CD4-positive, alpha-beta memory T cell (primary cell): ENCODE measurements at places on chromosomes 1 and 21. TPM values are rescaled to one million over a fixed set of nuclear protein-coding genes. Genes with fewer than 3 reads are reported as not detected.

The IL20 gene
- not detected for total RNA-seq

The CDC42BPA gene
- total RNA-seq, result 0.72 TPM

The LIPI gene
- total RNA-seq, result not detected

DNA sequence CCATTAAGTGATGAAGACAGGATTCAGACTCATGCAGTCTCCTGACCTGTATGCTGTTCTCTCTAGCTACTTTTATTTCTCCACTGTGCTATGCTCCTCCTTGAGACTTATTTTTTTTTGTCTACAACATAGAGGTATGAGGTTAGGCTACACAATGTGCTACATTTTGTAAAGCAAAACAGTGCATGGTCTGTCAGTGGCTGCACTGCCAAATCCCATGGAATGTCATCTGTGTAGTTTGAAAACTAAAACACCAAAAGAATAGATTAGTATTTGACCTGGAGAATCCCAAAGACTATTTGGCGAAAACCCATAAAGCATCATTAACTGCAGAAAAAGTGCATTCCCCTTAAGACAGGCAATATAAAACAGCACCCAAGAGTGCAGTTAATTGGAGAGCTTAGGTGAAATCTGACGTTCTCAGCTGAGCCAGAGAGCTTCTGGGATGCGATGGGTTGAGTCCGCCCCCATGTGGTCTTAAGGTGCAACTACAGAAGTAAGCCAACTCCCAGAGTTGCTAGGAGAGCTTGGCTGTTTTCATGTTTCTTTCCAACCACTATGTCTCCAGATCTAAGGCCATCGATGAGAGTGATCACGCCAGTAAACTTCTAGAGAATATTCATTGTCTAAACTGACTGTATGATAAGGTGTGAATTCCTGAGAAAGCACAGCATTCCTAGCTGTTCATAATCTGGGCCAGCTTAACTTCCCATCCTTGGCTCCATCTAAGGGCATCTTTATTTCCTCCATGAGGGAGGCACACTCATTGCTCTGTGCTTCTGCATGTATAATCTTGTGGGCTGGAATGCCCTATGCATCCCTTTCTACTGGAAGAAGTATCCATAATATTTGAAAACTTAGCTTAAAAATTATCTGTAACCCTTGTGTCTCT is 20.7 kb upstream of the CYP2J2 start:
- H3K36me3 ChIP-seq, result no peaks in the 10 kb centered on the region
- DNase-seq, result peak; percentile 26
- peaks cover 4% of the 10 kb centered on the region for H3K27me3 ChIP-seq
- no peak overlapping the region for H3K27ac ChIP-seq
- H3K4me1 ChIP-seq, result no peaks in the 10 kb centered on the region

DNA sequence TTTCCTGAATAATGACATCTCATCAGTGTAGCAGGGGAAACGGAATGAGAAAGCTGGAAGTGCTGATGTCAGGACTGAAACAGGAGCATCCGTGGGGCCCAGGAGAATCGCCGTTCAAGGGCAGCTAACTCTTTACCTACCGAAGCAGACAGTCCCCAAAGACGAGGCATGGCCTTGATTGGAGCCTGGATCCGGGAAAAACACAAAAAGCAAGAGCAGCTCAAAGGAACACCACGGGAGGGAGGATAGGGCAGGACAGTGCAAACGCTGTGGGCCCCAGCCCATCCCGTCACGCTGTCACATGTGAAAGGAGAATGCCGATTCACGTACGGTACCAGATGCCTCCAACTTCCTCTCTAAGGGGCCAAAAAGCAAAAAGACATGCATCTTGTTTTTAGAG is 34.9 kb downstream of the WNT9A start:
- DNase-seq, result no peak
- no peaks in the 10 kb centered on the region for H3K27me3 ChIP-seq
- H3K4me1 ChIP-seq, result no peaks in the 10 kb centered on the region
- H3K27ac ChIP-seq, result no peak overlapping the region
- no peak overlapping the region for H3K4me3 ChIP-seq
- no peaks in the 10 kb centered on the region for H3K36me3 ChIP-seq

- DNase-seq, result no peak
- no peaks in the 10 kb centered on the region for H3K36me3 ChIP-seq
- H3K4me1 ChIP-seq, result no peaks in the 10 kb centered on the region
- no peak overlapping the region for H3K27ac ChIP-seq
Measured at GRCh38 chr1:69288416-69288815, 279.3 kb upstream of the LRRC7 start.

- no peaks in the 10 kb centered on the region for H3K27me3 ChIP-seq
- DNase-seq, result no peak
- H3K4me3 ChIP-seq, result no peak overlapping the region
- H3K4me1 ChIP-seq, result peaks cover 76% of the 10 kb centered on the region
Measured at GRCh38 chr1:151990856-151991198, 2.8 kb downstream of the S100A10 start.

DNA sequence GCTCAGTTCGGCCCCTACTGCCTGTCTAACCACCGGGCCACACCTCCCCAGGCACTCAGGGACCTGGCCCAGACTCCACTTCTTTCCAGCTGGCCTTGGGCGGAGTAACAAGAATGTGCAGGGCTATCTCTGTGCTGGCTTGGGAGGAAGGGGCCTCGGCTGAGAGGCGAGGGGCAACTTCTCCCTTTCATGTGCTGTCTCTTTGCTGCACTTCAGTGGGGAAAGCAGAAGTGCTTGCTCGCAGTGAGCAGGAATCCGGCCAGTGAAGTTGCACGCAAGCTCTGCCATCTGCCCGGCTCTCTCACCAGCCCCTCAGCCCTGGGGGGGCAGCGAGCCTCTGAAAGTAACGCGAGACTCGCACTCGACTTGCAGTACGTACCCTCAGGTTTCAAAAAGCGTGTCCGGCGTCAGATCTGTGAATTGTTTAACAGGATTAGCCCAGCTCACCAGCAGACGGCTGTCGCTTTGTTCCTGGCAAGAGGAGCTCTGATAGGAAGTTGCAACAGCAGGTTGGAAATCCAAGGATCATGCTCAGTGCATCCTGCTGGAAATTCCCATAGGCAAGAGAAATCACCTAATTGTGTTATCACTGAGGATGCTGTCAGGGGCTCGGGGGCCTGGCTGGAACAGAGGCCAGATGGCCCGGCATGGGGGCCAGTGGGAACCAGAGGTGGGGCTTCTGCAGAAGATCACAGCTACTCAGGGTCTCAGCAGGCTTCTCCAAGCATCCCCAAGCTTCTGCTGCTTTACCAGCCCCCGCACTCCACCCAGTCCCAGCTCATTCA is 221.1 kb downstream of the NPHP4 start:
- no peak overlapping the region for H3K4me3 ChIP-seq
- H3K27me3 ChIP-seq, result no peaks in the 10 kb centered on the region
- no peak overlapping the region for H3K27ac ChIP-seq
- H3K36me3 ChIP-seq, result no peaks in the 10 kb centered on the region
- DNase-seq, result no peak
